GM12878 (cell line): ENCODE measurements at places on chromosomes 6 and 20. TPM values are rescaled to one million over a fixed set of nuclear protein-coding genes. Genes with fewer than 3 reads are reported as not detected.

DNA sequence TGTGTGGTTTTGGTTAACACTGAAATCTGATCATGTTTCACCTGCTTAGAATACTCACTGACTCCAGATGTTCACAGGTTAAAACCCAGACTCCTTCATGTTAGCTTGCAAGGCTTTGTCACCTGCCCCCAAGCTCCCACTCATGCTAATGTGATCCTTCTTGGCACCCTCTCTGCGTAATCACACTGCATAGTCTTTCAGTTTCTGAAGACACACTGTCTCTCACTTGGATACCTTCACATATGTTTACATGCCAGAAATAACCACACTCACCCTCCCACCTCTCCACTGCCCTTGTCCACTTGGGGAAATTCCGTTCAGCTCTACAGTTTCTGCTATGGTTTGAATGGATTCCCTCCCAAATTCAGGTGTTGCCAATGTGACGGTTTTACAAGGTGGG is 234.7 kb upstream of the SASH1 start:
- no peak for DNase-seq

DNA sequence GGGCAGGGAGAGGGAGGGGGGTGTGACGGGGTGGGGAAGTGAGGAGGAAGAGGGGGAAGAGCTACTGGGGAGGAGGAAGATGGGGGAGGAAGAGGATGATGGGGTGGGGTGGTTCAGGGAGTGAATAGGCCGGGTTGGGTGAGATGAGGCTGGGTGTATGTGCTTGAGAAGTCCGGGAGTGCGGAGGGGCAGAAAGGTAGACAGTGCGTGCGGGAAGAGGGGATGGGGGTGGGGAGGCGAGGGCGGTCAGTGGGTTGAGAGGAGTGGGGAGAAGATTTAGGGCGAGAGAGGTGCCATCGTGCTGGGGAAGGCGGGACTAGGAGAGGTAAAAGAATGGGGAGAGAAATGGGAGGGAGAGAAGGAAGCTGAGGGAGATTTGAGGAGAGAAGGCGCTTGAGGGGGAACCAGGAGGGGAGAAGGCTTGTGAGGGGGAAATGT is 30.9 kb upstream of the NOTCH4 start:
- DNase-seq, result no peak

- no peak for DNase-seq
Observed at GRCh38 chr6:75201021-75201420, 4.8 kb downstream of the COL12A1 start.

- no peak for DNase-seq
Observed at GRCh38 chr6:166346965-166347364, 4.6 kb upstream of the SFT2D1 start.

- DNase-seq, result no peak
Observed at GRCh38 chr6:36719126-36719525, 21.5 kb downstream of the RAB44 start.

DNA sequence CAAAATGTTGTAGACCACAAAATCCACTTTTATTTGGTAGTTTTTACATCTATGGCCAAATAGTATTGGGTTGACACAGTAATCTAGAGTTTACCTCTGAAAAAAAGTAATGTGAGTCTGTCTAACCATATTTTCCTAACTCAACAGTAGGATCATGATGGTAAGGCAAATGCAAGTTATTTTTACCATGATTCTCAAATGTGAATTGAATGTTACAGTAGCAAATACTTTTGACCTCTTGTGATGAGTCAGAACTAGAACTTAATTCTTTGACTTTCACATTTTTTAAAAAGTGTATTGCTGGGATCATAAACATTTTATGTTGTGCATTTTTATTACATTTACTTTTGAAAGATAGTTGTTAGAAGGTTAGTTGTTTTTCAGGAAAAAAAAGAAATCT is 22.0 kb downstream of the RNF146 start:
- DNase-seq, result no peak

DNA sequence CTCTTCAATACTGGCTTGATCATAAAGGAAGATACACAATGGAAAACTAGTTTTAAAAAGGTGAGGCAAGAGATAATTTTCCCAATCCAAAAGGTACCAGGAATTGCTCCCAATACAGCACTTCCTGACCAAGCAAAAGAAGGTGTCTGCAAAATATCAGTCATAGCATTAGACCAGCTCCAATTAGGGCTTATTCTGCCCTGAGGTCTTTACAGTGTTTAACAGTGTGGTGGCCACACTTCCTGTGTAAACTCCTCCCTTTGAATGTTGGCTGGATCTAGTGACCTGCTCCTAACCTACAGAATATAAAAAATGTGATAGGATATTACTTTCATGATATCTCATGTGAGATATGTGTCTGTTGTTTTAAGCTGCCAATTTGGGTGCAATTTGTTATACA is 57.1 kb upstream of the BTN3A2 start:
- DNase-seq, result no peak

DNA sequence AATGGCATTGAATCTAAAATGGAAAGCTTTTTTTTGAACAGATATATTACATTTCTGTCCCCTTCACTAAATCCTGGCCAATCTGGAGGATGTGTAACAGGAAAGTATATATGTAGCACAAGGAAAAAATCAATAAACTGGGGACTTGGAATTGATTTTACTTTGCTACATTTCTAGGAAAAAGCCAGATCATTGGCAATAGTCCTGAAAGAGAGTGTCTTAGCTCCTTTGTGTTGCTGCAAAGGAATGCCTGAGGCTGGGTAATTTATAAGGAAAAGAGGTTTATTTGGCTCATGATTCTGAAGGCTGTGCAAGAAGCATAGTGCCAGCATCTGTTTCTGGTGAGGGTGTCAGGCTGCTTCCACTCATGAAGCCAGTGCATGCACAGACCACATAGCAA is 574.9 kb downstream of the HTR1B start:
- no peak for DNase-seq

GRCh38 chr6:44216677-44217331 is at the start of gene MYMX:
TSS of gene MYMX (plus strand) at chr6:44216926. CDS start at chr6:44217472, 546 bp downstream.
- no peak for DNase-seq

- DNase-seq, result peak; percentile 48
Observed at GRCh38 chr6:137978252-137978896, 111.3 kb downstream of the TNFAIP3 start.

- no peak for DNase-seq
Observed at GRCh38 chr6:25296217-25296905, 17.2 kb downstream of the CARMIL1 start.

- DNase-seq, result no peak
Observed at GRCh38 chr6:19879663-19880062, 42.5 kb downstream of the ID4 start.

DNA sequence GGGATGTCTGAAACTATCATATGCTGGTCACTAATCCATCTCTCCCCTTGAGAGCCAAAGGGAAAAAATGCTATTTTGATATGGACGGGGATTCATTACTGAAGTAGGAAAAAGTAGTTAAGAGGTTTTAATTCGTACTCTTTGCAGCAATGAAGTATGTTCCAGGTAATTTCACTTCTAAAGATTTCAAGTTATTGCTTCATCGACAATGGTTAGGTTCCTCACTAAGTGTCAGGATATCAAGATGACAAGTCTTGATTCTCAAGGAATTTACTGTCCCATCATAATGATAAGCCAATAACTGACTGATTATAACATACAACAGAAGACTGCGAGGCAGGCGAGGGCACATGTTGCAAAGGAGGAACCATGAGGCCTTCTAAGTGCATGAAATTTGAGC is 57.0 kb downstream of the GMDS start:
- no peak for DNase-seq

DNA sequence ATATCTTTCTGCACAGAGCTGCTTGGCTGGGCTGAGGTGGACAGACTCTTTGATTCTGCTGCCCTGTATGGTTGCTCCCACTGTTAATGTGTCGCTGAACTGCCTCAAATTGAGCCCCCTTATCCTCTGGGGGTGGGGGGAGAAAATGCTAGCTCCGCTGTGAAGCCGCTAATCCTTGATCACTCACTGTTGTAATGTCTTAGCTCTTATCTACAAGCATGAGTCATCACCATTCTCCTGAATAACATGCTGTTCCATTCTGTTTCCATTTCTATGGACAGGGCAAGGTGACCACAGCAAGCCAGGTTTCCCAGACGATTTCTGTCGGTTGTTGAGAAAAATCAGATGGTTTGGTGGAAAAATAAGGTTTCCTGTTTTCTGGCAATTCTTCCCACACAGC is 218.4 kb upstream of the GGTLC1 start:
- DNase-seq, result no peak

- no peak for DNase-seq
Observed at GRCh38 chr6:18897350-18897749, 510.2 kb downstream of the RNF144B start.

- no peak for DNase-seq
Observed at GRCh38 chr20:58699623-58700107, 7.1 kb downstream of the NPEPL1 start.

- DNase-seq, result no peak
Observed at GRCh38 chr6:146785001-146785585, 186.3 kb downstream of the ADGB start.

DNA sequence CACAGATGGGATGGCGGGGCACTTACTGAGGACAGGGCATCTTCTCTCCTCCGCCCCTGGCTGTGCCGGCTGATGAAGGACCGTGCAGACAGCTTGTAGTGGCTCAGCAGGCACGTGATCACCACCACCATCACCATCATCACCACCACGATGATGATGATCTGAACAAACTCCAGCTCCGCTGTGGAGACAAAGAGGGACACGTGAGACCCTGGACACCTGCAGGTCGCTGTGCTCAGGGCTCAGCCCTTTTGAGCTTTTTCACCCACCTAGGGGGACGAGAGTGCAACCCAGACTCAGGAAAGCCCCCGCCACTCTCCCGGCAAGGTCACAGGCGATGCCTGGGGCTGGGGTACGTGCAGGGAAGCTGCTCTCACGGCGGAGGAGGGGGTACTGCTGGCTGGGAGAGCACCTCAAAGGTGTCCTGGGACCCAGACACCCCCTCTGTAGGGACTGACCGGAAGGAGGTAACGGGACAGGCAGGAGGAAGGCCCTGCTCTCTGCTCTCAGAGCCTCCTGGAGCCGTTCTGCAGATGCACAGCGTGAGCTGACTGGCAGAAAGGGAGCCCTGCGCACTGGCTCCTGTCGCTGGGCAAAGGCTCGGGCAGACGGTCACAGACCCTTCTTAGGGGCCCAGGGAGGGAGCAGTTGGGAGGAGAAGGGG is 39.4 kb upstream of the ZBP1 start:
- DNase-seq, result no peak

- DNase-seq, result no peak
Observed at GRCh38 chr20:34037767-34038166, 44.1 kb downstream of the RALY start.

GRCh38 chr6:167512696-167513375 is 187.9 kb downstream of the TTLL2 start:
- no peak for DNase-seq

GRCh38 chr6:168136001-168136400 is 57.0 kb upstream of the FRMD1 start:
- no peak for DNase-seq

GRCh38 chr20:55471052-55472006 is 534.0 kb downstream of the CBLN4 start:
- no peak for DNase-seq

DNA sequence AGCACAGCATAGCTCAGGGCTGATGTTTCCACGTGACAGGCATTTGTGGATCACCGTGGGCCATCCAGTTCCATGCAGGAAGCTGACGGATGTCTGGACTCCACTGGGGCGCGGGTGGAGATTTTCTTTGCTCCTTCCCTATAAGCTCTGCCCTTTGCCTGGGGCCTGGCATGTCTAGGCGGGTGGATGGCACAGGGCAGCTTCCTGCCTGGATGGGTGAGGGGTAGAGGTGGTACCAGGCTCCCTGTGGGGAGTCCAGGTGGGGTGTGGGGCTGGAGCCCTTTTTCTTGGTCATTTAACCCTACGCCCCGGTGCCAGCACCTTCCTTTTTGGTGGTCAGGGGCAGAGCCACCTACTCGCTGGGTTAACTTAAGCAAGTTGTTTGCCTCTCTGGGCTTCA is 10.4 kb downstream of the FAM110A start:
- no peak for DNase-seq

DNA sequence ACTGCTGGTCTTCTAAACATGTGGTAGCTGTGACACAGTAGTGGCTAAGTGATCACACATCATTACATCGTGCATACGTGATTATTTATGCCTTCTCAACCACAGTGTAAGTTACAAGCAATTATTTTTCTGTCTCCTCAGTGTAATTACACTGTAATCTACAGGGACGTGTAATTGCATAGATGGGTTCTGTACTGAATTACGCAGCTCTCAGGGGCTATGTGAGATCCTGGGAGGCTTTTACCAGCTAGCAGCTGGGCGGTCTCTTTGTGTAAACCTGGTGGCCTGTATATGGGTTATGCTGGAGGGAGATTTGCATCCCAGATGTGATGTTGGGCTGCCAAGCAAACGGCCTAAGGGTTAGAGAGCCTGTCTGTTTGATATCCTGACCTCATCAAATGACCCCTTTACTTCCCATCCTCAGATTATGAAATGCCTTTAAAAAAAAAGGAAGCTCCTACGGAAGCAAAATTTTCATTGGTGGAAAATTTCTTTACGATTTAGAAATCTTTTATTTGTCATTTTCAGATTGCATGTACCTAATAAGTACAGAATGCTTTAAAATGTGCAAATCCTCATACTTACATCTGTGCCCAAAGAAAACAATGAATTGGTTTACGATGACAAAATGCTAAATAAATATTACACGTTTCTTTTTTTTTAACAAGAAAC is 402.8 kb upstream of the JAG1 start:
- no peak for DNase-seq

GRCh38 chr6:35076997-35077712 is 64.0 kb downstream of the TCP11 start:
- no peak for DNase-seq

- DNase-seq, result no peak
Observed at GRCh38 chr20:46899621-46900020, 5.0 kb downstream of the EYA2 start.

- DNase-seq, result no peak
Observed at GRCh38 chr6:35312076-35312800, 14.6 kb downstream of the DEF6 start.

Gene DPPA5
- total RNA-seq, result not detected in 2 replicates

Gene KIF16B
- 3.0 and 3.5 TPM in 2 replicates for total RNA-seq

Gene RAD21L1
- total RNA-seq, result not detected in 2 replicates

Gene TMEM217
- total RNA-seq, result 1.6 and 1.9 TPM in 2 replicates

Gene DEF6
- 58.1 and 66.3 TPM in 2 replicates for total RNA-seq

Gene SLC35A1
- 6.8 and 7.8 TPM in 2 replicates for total RNA-seq

Gene OPRL1
- 0.41 and 0.51 TPM in 2 replicates for total RNA-seq

Gene PABPC1L
- total RNA-seq, result 29.0 and 35.0 TPM in 2 replicates

Gene EFCAB8
- 0.05 and 0.18 TPM in 2 replicates for total RNA-seq

Gene RSPH9
- total RNA-seq, result not detected in 2 replicates

Gene HAO1
- total RNA-seq, result not detected in 2 replicates

Gene SUMO4
- 1.6 and 2.1 TPM in 2 replicates for total RNA-seq

Gene ZBTB46
- 0.92 and 1.0 TPM in 2 replicates for total RNA-seq

Gene EPB41L1
- total RNA-seq, result 0.36 and 0.40 TPM in 2 replicates

Gene PHACTR2
- 12.2 and 12.3 TPM in 2 replicates for total RNA-seq

Gene LAMP5
- total RNA-seq, result 0.29 and 0.54 TPM in 2 replicates

Gene PROCR
- 0.38 TPM in 1 of 2 replicates, not detected in the other for total RNA-seq

Gene MOXD1
- total RNA-seq, result 0.87 and 1.3 TPM in 2 replicates
